Immature natural killer cell (primary cell): ENCODE measurements at places on chromosomes 6 and 20.

GRCh38 chr6:7568021-7568420 lies 22.0 kb upstream of the SNRNP48 start:
- DNase-seq = no peak

DNA sequence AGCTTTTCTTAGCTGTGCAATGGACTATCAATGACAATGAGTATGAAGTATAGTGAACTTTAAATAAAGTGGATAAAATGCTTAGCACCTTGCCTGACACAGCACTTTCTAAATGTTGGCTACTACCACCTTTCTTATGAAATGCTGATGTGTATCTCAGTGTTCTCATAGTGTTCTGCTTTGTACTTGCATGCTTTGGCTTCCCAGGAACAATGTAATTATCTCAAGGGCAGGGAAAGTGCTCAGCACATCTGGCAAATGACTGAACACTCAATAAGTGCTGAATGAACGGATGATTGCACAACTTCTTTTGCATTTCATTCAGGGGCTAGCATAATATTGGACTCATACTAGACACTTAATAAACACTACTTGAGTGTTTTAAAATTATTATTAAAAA lies 28.2 kb upstream of the NOX3 start:
- no peak for DNase-seq

- no peak for DNase-seq
Measured at GRCh38 chr6:100886076-100886475, 4.9 kb upstream of the ASCC3 start.

DNA sequence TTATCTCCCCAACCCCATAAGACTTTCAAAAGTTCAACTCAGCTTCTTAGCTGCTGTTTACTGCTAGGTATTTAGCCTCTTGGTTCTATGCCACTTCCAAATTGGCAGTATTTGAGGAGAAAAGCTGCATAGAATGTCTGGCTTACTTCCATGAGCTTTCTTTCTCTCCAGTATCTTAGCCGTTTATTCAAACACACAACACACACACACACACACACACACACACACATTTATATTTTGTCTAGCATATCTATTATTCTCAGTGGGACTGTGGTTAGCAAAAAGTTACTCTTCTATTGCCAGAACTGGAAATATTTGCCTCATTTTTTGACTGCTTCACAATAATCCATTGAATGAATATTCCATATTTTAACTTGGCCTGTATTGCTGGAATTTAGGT lies 634.2 kb upstream of the IMPG1 start:
- DNase-seq = no peak

- no peak for DNase-seq
Measured at GRCh38 chr6:41425511-41425910, 90.1 kb downstream of the NCR2 start.

DNA sequence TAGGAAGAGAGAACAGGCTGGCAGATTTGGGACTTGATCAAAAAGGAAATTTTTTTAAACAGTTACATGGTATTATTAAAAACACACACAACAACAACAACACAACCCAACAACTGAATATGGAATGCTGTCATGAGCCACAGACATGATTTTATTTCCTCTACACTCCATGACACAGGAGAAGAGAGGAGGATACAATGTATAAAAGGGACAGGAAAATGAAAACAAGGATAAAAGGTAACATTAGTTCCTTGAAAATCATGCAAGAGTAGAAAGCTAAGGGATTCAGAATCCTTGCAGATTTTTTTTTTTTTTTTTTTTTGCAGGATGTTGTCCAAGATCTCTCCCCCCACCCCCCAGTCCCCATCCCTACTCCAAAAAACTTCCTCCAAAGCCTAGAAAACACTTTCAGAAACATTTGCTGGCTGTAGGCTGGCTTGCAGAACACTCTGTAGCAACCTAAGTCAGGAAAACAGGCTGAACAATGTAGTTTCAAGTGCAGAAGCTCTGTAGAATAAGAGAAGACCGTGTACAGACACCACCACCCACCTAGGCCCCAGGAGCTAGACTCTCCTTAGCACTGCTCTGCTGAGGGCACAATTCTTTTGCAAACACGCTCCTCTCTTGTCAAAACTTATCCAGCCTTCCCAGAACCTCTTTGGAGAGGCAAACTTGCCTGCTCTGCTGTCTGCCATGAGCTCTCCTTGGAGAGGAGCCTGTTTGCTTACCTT lies 845 bp downstream of the ZMYND8 start:
- DNase-seq = no peak

GRCh38 chr6:13479206-13479800 lies 8.1 kb downstream of the GFOD1 start:
- DNase-seq = no peak

- no peak for DNase-seq
Measured at GRCh38 chr6:148244217-148244935, 98.3 kb upstream of the SASH1 start.

DNA sequence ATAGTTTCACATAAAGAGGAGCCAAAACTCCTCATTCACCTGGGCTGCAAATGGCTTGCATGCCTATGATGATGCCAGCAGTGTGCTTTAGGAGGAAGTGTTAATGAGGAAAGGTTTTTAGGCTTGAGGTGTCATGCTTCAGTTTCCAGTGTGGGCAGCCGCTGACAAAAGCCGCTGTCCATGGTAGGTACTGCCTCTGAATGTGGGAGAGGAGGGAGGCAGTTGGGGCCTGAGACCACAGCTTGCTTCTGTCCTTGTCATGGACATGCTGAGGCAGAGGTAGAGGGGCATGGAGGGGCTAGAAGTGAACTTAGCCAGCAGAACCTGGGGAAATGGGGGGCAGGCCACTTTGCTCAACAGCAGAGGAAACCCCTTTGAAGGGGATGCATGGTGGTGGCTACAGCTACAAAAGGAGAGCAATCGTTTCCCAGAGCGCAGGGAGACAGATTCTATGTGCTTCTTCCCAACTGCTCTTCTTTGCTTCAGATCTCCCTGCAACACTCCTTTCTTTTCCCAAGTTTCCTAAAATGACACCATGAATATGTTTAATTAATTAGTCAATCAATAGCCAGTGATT lies 372.1 kb upstream of the CNR1 start:
- DNase-seq = no peak

DNA sequence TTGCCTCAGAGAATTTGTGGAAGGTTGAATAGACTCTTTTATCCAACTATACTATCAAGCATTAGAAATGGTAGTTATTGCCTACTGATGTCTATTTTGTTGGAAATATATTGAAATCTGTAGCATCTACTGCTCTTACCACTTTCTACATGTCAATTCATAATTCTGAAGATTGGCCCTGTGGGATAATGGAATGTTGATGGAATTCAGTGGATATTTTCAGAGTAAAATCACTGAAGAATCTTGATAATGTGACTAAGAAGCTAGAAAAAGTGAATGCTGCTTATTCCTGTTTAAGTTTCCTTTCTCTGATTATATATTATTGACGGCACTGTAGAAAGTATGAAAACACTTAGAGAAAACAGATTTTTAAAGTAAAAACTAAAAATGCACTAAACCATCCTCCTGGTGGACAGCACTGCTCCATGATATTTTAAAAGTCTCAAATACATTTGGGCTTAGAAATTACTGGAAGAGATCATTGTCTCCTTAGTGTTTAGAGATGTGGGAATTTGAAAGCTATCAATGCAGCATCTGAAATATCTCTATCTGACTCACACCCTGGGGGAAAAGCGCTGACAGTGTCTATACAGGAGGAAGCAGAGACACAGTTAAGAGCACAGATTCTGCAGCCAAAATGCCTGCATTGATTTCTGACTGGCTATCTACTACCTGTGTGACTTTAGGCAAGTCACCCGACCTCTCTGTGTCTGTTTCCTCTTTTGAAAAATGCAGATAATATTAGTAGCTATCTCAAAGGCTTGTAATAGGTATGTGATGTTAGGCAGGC lies 37.9 kb upstream of the RCAN2 start:
- DNase-seq = no peak

- no peak for DNase-seq
Measured at GRCh38 chr6:169362501-169363121, 109.0 kb upstream of the THBS2 start.

GRCh38 chr6:90397929-90398674 lies 101.5 kb upstream of the BACH2 start:
- DNase-seq = peak; percentile 88

- no peak for DNase-seq
Measured at GRCh38 chr6:129645106-129645829, 64.7 kb downstream of the ARHGAP18 start.

- DNase-seq = peak; percentile 6
Measured at GRCh38 chr6:39102071-39102820, 12.7 kb downstream of the SAYSD1 start.

GRCh38 chr6:109050012-109050411 lies 44.6 kb downstream of the SESN1 start:
- no peak for DNase-seq

DNA sequence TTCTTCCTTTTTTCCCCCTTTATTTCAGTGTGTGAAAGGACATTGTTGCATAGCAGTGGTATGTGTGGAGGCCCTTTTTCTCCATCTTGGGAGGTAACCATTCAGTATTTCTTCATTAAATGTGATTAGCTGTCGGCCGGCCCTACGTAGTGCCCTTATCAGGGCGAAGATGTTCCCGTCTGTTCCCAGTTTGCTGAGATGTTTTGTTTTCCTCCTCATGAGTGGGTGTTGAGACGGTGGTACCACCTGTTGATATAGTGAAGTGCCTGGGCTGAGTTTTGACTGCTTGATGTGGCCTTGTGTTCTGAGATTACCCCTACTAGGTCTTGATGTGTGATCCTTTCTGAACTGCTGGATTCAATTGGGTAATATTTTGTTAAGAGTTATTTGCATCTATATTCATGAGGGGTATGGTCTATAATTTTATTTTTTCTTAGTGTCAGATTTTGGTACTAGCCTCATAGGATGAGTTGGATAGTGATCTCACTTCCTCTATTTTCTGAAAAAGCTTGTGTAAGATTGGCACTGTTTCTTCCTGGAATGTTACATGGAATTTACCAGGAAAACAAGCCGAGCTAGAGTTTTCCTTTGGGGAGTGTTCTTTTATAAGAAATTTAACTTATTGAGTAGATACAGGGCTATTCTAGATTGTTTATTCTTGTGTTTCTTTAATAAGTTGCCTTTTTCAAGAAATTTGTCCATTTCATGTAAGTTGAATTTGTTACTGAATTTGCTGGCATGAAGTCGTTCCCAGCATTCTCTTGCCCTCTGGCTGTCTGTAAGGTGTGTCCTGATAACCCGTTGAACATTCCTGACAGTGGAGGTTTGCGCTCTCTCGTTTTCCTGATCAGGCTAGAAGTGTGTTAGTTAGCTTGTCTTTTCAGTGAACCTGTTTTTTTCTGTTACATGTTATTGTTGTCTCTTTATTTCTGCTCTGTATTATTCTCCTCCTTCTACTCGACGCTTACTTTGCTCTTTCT lies 4.3 kb downstream of the MTG2 start:
- no peak for DNase-seq

- no peak for DNase-seq
Measured at GRCh38 chr6:7124114-7124513, 16.4 kb downstream of the RREB1 start.

GRCh38 chr20:21564127-21564773 lies 50.4 kb upstream of the NKX2-2 start:
- no peak for DNase-seq

GRCh38 chr20:34085544-34086040 lies 26.5 kb downstream of the EIF2S2 start:
- DNase-seq = no peak
